ENCODE measurements at places on chromosomes 11 and 22. TPM values are rescaled to one million over a fixed set of nuclear protein-coding genes. Genes with fewer than 3 reads are reported as not detected.

Gene GAL3ST3
- total RNA-seq: not detected

GRCh38 chr11:36388071-36388470 lies 92.0 kb downstream of the PRR5L start:
- H3K4me3 ChIP-seq: no peak overlapping the region
- peaks cover 3% of the 10 kb centered on the region for H3K36me3 ChIP-seq
- H3K4me1 ChIP-seq: peaks cover 37% of the 10 kb centered on the region
- no peak for DNase-seq
- H3K27ac ChIP-seq: no peak overlapping the region

Gene PVALB
- not detected for total RNA-seq

Gene DBX1
- not detected for total RNA-seq

GRCh38 chr11:1335811-1336761 lies 26.7 kb upstream of the TOLLIP start:
- DNase-seq: peak; percentile 45
- no peaks in the 10 kb centered on the region for H3K36me3 ChIP-seq
- H3K27ac ChIP-seq: peak overlapping the region; percentile 27

Gene DDX6
- 293 TPM for total RNA-seq

Gene PHF5A
- total RNA-seq: 40.5 TPM

DNA sequence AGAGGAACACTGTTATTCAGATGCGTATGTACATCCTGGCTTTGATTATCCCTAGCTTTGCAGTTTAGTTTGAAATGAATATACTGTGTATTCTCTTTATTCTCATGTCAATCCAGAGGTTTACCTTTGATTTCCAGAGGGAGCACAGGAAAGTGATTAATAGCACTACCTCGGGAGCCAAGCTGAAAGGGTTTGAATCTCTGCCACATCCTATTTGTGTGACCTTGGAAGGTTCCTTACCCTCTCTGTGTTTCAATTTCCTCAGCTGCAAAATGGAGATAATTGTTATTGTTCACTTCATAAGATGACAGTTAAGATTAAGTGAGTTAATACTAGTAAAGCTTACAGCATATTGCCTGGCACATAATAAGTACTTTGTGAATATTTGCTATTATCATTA lies 17.9 kb downstream of the ELMOD1 start:
- no peak overlapping the region for H3K4me3 ChIP-seq
- DNase-seq: no peak
- no peaks in the 10 kb centered on the region for H3K4me1 ChIP-seq
- no peak overlapping the region for H3K27ac ChIP-seq
- no peaks in the 10 kb centered on the region for H3K36me3 ChIP-seq
- H3K27me3 ChIP-seq: peaks cover 17% of the 10 kb centered on the region

Gene ASRGL1
- 2.3 TPM for total RNA-seq

Gene SUSD2
- 2.3 TPM for total RNA-seq

- no peaks in the 10 kb centered on the region for H3K36me3 ChIP-seq
- no peak overlapping the region for H3K27ac ChIP-seq
- H3K4me3 ChIP-seq: no peak overlapping the region
- H3K4me1 ChIP-seq: no peaks in the 10 kb centered on the region
These were observed 224.4 kb upstream of the SESN3 start for GRCh38 chr11:95455228-95455970.

Gene ZBED4
- 17.6 TPM for total RNA-seq

Gene CDC42BPG
- total RNA-seq: 9.1 TPM

- H3K27me3 ChIP-seq: no peaks in the 10 kb centered on the region
- H3K4me3 ChIP-seq: no peak overlapping the region
- H3K27ac ChIP-seq: no peak overlapping the region
- no peaks in the 10 kb centered on the region for H3K4me1 ChIP-seq
These were observed 910.4 kb downstream of the METTL15 start for GRCh38 chr11:29018631-29019030.

DNA sequence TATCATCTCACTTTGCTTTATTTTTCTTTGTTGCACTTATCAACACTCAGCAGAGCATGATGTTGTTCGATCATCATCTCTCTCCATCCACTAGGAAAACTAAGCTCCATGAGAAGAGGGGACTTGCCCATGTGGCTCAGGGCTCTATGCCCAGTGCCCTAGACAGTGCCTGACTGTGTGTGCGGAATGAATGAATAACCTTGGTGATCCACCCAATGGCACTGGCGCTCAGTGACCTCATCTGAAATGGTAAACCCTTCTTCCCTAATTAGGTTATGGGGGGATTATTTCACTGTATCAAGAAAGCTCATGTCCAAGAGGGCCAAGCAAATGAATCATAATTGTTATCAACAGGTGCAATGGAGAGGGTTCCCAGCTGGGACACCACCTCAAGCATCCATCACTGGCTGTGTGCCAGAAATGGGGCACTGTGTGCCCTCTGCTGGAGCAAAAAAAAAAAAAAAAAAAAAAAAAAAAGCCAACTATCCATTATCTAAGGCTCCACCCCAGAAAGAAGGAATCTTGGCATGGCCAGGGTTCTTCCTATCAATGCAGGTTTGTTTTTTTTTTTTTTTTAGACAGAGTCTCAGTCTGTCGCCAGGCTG lies 172.6 kb downstream of the LARGE1 start:
- no peak for DNase-seq
- H3K36me3 ChIP-seq: no peaks in the 10 kb centered on the region
- H3K27ac ChIP-seq: no peak overlapping the region

Gene CNIH2
- 2.7 TPM for total RNA-seq

Gene ALX4
- total RNA-seq: not detected

Gene OR10A2
- not detected for total RNA-seq

GRCh38 chr11:70070706-70071105 lies 7.4 kb upstream of the ANO1 start:
- no peaks in the 10 kb centered on the region for H3K36me3 ChIP-seq
- H3K27ac ChIP-seq: no peak overlapping the region
- H3K27me3 ChIP-seq: peaks cover 67% of the 10 kb centered on the region
- H3K4me1 ChIP-seq: no peaks in the 10 kb centered on the region
- H3K4me3 ChIP-seq: no peak overlapping the region

- no peak overlapping the region for H3K4me3 ChIP-seq
- H3K27me3 ChIP-seq: peaks cover 12% of the 10 kb centered on the region
- DNase-seq: no peak
- peaks cover 88% of the 10 kb centered on the region for H3K4me1 ChIP-seq
These were observed 4.8 kb downstream of the CLCF1 start for GRCh38 chr11:67368621-67369020.

- H3K27me3 ChIP-seq: no peaks in the 10 kb centered on the region
- no peaks in the 10 kb centered on the region for H3K36me3 ChIP-seq
- H3K27ac ChIP-seq: no peak overlapping the region
These were observed 589.2 kb downstream of the BRD1 start for GRCh38 chr22:49238181-49239141.

GRCh38 chr11:75582506-75582894 lies 20.4 kb downstream of the SERPINH1 start:
- H3K27ac ChIP-seq: peak overlapping the region; percentile 64
- no peak for DNase-seq
- peaks cover under 1% of the 10 kb centered on the region for H3K27me3 ChIP-seq
- H3K4me1 ChIP-seq: no peaks in the 10 kb centered on the region

DNA sequence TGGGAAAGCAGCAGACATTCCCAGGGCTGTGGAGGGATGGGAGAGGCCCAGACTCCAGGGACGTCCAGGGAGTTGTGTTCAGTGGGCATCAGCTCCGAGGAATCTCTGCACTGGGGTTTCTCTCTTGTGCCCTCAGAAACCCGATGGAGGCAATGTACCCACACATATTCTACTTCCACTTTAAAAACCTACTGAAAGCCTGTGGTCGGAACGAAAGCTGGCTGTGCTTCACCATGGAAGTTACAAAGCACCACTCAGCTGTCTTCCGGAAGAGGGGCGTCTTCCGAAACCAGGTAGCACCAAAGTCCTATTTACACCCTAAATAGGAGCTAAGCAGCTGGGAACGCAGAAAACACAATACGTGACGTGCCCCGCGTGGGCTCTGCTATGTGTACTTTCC lies 8.3 kb downstream of the APOBEC3D start:
- no peak for DNase-seq
- no peaks in the 10 kb centered on the region for H3K27me3 ChIP-seq
- no peaks in the 10 kb centered on the region for H3K36me3 ChIP-seq

Measured in T-cell (primary cell).